Trophoblast cell (in vitro differentiated cells and primary cell): ENCODE measurements at places on chromosomes 5 and 9.

DNA sequence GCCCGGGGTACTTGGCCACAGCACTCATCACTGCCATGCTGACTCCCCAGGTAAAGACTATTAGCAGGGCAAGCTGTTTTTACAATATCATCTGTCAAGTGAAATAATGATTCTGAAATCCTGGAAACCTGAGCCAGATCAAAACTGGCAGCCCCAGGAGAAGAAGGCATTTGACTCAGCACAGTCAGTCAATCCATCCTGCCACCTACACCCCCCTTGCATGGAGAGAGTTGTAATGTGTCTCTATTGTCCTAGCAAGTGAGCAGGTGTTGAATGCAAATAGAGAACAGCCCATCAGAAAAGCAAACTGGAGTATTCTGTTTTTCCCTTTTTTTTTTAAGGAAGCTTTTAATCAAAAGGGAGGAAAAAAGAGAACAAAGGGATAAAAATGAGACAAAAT, 291.2 kb downstream of the BRINP1 start:
- DNase-seq: no peak

DNA sequence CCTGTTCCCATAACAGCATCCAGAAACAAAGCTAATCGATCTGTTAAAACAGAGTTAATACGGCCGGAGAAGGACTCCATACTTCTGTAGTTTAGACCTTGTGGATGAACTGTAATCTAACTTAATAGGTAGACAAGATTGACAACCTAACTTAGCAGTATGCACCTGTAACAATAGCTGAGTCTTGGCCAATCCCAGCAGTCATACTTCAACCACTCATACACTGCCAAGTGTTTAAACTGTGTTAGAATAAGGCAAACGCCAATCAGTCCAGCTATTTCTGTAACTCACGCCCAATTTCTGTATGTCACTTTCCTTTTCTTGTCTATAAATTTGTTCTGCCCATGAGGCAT, 33.7 kb upstream of the MACIR start:
- no peak for DNase-seq

GRCh38 chr9:21777701-21778100, 24.7 kb upstream of the MTAP start:
- DNase-seq: no peak

GRCh38 chr5:127040796-127041520, 10.6 kb upstream of the MARCHF3 start:
- no peak for DNase-seq

GRCh38 chr9:7509576-7510145, 289.9 kb downstream of the DMAC1 start:
- no peak for DNase-seq

DNA sequence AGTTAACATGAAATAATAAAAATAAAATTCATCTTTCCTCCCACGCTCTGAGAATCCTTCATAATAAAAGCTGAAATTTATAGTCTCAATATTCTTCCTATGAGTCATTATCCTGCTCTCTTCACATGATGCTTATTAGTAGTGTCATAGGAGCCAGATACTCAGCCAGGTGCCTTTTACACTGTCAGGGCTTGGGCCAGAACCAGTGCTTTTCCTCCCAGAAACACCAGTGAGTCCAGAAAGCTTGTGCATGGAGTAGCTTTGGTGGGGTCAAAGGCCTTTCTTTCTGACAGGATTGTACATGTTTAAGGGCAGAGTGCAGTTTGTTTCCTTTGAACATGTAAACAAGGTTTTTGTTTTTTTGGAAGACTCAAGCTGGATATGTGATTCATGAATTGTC, 6.8 kb downstream of the LSM11 start:
- no peak for DNase-seq

- no peak for DNase-seq
Observed at GRCh38 chr9:114989600-114990410, 59.4 kb upstream of the TNFSF8 start.

DNA sequence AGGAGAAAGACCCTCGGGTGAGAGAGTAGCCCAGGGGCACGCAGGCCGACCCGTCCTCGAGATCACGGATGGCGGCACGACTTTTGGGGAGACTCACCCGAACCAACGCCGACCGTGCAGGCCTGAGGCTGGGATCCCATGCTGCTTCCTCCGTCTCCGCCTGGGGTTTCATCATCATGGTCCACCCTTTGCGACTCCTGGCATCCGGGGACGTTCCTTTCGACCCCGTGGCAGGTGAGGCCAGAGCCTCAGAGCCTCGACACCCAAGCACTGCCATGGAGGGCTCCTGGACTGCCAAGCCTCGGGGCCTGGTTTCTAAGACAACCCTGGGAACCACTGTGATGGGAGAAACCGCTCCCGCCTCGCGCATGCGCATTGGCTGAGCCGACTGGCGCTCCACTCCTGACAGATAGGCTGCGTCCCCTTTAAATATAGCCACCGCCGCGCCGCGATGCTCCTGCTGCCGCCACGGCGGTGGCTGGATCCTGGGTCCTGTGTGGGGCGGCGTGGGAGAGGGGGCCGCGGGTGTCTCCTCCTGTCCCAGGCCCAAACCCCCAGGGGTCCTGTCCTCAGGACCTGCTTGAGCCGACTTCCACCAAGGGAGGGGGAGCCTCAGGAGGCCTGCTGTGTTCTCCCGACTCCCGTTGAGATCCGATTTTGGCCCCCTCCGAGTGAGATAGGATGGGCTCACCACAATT, 481.6 kb downstream of the SPATA31A7 start:
- DNase-seq: no peak

- DNase-seq: no peak
Observed at GRCh38 chr9:69671311-69671878, 776 bp downstream of the APBA1 start.

DNA sequence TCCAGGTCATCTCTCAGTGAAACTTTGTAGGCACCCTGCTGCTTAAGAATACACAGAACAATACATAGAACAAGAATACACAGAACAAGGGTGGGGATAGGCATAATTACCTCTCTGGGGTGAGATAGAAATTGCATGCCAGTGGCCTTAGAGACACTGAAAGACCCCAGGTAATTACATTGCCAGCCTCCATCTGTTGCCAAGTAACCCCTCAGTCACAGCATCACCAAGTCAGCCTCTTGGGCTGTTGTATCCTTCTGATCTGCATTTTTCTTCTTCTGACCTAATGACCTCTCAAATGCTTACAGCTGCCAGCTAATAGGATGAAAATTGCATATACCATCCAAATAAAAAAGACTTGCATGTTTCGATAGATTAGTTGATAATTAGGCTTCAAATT, 167.7 kb downstream of the GRIA1 start:
- DNase-seq: no peak

DNA sequence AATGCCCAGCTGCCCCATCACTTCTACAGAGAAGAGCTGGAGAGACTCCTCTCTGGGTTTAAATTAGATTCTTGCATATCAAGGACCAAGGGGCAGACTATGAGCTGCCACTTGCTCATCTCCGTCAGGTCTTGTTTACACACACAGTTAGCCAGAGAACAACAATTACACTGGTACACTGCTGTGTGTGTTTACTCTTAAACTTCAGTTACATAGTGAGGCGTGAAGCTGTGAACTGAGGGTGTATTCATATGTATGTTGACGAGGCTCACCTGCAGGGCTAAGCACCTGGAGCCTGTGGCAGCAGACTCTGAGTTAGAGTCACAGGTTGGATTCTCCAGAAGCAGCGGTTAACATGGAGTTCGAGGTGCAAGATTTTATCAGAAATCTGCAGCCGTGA, 155.4 kb upstream of the ANKH start:
- no peak for DNase-seq

GRCh38 chr5:176391999-176392398, 3.4 kb downstream of the HIGD2A start:
- DNase-seq: no peak

DNA sequence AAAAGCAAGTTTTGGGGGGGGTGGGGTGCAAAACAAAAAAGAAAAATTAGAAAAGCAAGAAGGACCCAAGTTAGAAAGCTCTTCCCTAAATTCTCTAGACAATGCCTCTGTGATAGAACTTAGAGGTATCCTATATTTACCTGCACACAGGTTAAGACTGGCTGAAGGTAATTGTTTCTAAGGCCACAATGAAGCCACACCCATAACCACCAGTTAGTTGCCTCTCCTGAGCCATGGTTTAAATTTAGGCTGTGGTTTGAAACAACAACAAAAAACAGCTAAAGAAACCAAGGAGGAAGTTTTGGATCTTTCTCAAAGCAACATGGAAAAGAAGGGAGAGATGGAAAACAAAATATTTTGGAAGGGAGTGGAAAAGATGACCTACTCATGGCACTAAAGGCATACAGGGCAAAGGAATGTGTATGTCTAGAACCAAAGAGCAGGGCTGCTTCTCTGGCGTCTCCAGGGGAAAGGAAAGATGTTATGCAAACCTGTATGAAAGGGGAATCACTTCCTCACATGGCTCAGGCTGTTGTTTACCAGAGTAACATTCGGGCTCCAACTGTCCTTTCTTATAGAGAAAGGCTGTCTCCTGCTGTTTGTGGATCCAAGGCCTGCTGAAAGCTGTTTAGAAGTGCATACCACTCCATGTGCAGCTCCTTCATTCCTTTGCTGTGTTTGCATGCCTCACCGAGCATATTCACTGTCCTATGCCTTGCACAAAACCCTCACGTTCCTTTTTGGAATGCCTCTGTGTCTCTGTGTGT, 408.9 kb upstream of the MPDZ start:
- DNase-seq: peak; percentile 74

- no peak for DNase-seq
Observed at GRCh38 chr5:978054-978453, 30.5 kb upstream of the NKD2 start.

DNA sequence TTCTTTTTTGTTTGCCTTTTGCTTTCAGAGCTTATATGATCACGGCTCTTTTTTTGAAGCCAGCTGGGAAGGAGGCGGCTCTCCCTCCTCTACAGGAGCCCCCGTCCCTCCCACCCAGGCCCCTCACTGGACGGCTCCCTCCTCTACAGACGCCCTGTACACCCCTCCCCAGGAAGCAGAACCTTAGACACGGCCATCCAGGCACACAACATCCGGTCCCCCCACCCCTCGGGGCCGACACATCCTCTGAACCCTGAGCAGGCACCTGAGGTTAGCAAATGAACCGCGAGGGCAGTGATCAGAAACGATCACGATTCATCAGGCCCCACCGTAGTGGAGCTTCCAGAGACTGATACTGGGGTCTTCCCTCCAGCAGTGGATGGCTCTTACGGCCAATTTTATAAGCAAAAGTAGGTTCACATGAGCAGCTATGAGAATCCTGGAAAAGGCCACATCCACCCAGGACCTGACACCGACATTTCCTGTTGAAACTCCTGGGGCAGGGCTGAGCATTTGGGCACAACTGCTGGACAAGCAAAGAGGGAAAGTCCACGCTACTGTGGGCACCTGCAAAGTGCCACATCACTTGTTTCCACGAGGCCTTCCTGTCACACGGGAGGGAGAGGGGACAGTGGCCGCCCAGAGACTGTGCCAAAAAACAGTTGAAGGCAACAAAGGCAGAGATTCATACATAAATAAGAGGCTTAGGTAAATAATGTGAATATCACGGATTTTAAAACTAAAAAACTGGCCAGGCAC, 78.9 kb downstream of the SEMA4D start:
- no peak for DNase-seq

- DNase-seq: peak; percentile 97
Observed at GRCh38 chr5:136132557-136133221, at the start of gene SMAD5. Gene SMAD5 (plus strand): TSS chr5:136132845. CDS start chr5:136153761, 20,916 bp downstream.

GRCh38 chr5:18798058-18798457, 1163.8 kb downstream of the TAF11L14 start:
- DNase-seq: no peak

- no peak for DNase-seq
Observed at GRCh38 chr5:78915170-78915569, 69.9 kb downstream of the ARSB start.

GRCh38 chr5:146788898-146789297, 89.7 kb downstream of the PPP2R2B start:
- no peak for DNase-seq

DNA sequence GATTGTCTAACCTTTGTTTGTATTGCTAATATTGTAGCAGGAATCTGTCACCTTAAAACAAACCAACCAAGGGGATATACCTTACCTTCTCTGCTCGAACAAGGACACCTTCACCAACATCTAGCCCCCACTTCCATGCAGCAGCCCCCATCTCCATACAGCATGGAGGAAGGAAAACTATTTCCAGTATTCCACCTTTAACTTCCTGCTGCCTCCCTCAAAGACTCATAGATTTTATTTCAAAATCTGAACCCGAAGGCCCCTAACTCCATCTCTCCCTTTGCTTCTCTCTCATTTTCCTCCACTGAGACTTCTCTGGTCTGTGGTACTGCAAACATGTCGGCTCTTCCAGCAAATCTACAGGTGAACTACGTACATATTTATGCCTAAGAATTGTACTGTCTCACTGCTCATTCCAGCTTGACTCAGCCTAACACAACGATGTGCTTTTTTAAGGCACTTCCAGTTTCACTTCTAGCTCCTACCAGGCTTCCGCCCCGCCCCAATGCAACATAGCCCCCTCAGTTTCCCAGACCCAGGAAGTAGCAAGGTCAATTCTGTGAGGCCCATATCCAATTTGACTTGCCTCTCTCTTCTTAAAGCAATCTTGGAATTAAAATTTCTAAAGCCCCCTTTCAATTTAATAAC, 70.7 kb upstream of the RNF38 start:
- DNase-seq: no peak

GRCh38 chr5:1441166-1441865, 3.9 kb downstream of the SLC6A3 start:
- no peak for DNase-seq

DNA sequence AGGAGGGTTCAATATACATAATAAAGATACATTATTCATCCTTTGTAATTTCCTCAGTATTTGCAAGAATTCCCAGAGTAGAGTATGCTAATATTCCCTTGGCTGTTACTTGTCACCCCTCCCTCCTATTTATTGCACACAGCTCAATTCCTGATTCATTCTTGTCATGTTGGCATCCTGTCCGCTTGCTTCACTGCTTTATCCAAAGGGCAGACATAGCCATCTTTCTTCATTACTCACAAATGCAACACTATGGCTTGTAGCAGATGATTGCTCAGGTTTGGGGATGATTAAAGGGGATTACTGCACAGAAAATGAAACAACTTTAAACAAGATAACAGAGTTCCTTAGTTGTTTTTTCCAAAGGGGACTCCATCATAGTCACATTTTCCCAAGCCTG, 1.2 kb upstream of the IL33 start:
- no peak for DNase-seq
